ENCODE measurements at places on chromosomes 3 and 15.

- DNase-seq, result no peak
These were observed 176.5 kb upstream of the PFN2 start for GRCh38 chr3:150146991-150147761.

DNA sequence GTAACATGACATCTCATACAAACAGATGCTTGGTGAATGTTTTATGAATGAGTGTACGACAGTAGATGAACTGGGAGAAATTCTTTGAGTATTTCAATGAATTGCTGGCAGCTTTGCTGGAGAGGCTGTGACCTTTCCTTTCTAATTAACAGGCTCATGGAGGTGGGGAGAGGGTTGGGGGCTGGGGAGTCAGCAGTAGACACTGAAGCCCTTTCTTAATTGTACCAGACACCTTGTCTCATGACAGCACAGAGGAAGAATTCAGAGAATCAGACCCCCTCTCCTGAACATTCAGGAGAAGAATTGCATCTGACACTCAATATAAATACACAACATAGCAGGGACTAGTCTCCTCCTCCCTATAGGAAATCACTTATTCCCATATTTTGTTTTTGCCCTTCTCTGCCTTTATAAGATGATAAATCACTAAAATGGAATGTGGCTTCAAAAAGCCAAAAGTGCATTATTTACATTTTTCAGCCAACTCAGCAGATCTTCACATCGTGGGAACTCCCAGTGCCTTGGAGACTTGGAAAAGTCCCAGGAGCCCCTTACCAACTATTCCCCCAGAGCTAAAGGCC, 66.2 kb upstream of the TPM1 start:
- no peak for DNase-seq

DNA sequence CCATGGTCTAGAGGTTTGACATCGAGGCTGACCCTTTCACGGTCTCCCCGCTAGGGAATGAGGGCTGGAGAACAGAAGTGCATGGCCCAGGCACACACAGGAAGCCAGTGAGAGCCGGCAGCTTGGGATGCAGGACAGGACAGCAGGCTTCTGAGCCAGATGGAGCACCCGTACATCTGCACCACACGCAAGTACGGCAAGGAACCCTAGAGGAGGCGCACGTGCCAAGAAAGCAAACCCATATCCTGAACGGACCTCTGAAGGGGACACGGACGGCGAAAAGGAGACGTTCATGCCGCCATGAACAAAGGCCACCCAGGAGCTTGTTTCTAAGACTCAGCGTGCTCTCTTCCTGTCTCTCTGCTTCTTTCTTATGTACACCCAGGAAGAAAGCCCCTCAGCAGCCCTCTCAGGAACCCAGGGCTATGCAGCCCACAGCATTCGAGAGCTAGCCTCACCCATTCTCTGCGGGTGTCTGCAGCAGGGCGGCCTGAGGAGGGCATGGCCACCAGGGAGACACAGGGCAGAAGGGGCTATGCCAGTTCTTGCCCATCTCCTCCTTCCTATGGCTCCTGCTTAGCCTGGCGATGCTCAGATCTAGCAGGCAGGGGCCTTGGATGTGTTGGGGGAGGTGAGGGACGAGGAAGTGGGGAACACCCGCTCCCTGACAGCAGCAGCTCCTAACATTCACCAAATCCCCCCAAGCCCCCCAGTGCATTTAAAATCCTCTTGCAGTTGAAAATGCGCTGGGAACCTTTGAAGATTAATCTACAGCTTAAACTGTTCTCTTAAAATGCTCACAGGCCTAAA, 81.3 kb downstream of the PCSK6 start:
- DNase-seq, result no peak

- DNase-seq, result no peak
These were observed 14.9 kb downstream of the FAM162A start for GRCh38 chr3:122398920-122399319.

DNA sequence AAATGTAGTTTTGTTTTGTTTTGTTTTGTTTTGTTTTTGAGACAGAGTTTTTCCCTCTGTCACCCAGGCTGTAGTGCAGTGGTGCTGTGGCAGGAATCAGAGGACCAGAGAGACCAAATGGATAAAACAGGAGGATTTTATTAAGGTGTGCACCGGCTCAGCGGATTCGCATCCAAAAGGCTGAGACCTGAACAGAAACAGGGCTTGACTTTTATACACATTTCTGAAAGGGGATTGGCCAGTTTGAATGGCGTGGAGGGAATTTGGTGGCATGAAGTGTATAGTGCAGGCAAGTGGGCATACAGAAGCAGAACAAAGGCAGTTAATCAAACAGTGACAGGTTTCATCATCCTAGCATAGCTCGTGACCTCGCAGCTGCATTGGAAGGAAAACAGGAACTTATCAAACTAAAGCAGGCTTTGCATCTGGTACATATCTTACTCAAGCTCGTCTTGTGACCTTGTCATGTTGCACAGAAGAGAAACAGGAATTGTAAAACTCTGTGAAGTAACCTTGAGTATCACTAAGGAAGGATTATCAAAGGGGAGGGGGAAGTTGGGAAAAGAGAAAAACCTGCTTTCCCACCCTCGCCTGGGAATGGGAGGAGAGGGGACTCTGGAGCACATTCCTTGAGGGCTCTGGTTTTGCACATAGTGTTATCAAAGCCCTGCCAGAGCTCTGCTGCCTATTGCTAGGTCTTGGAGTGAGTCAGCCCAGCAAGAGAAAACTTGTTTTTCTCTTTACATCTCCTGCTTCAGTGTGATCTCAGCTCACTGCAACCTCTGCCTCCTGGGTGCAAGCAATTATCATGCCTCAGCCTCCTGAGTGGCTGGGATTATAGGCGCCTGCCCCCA, 38.5 kb downstream of the C3orf62 start:
- no peak for DNase-seq

- DNase-seq, result peak; percentile 36
These were observed 172.6 kb downstream of the P3H2 start for GRCh38 chr3:189947948-189948723.

- no peak for DNase-seq
These were observed 553.1 kb upstream of the PPP2R3A start for GRCh38 chr3:135412475-135412874.

- no peak for DNase-seq
These were observed 492.7 kb downstream of the NTRK3 start for GRCh38 chr15:87763837-87764236.

GRCh38 chr3:59425371-59425770, 375.5 kb upstream of the CFAP20DC start:
- DNase-seq, result no peak

- DNase-seq, result no peak
These were observed 83.9 kb downstream of the LEKR1 start for GRCh38 chr3:156910022-156910421.

DNA sequence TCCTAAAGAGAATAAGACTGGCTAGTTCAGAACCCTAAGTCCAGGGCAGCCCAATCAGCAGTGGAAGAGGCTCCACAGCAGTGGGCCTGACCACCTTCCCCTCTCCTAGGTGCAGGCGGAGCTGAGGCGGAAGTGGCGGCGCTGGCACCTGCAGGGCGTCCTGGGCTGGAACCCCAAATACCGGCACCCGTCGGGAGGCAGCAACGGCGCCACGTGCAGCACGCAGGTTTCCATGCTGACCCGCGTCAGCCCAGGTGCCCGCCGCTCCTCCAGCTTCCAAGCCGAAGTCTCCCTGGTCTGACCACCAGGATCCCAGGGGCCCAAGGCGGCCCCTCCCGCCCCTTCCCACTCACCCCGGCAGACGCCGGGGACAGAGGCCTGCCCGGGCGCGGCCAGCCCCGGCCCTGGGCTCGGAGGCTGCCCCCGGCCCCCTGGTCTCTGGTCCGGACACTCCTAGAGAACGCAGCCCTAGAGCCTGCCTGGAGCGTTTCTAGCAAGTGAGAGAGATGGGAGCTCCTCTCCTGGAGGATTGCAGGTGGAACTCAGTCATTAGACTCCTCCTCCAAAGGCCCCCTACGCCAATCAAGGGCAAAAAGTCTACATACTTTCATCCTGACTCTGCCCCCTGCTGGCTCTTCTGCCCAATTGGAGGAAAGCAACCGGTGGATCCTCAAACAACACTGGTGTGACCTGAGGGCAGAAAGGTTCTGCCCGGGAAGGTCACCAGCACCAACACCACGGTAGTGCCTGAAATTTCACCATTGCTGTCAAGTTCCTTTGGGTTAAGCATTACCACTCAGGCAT, 33.7 kb downstream of the VIPR1 start:
- DNase-seq, result peak; percentile 68

DNA sequence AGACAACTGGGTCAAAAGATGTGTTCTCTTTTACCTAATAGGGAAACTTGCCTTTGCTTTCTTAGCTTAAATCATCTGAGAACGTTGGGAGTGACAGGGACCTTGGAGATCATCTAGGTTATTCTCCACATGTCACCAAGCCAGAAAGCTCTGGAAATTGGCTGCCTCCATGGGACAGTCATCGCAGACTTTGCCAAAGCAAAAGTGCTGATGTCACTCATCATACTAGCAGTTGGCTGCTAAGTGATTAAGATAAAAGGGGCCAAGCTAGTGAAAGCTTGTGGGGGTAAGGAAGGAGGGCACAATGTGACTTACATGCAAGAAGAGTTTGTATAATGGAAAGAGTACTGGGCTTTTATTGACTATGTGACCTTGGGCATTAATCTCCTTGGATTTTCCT, 198.0 kb upstream of the PFN2 start:
- DNase-seq, result no peak

DNA sequence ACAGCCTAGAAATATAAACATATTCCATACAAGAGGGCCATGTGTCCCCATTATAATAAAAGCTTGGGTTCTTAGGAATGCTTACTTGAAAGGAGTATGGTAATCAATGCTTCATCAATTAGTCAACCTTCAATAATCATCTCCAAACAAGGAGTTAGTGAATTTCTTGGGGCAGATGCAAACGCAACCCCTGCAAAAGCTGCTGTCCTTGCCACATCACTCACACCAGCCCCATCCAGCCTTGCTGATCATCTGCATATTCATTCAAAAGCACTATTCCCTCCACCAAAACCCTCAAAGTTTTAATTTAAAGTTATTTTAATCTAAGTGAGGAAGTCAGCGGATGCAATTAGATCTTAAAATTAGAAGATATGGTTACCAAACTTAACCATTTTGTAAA, 54.0 kb upstream of the VGLL4 start:
- DNase-seq, result no peak

DNA sequence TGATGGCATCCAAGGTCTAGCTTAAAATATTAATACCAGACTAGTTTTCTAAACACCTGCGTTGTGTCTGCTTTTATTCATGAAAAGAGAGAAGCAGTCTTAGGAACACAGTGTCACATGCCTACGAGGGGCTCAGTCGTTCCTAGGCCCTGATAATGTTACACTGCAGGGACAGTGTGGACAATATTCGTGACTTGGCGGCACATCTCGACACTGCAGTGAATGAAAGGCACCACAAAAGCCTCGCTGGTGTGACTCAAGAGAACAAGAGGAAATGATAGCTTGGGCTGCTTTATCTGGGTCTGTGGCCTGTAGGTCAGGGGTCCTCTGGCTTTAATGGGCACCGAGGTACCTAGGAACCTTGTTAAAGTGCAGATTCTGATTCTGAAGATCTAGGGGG, 226.7 kb downstream of the PDZRN3 start:
- DNase-seq, result no peak

- no peak for DNase-seq
These were observed 16.3 kb upstream of the RAB7A start for GRCh38 chr3:128709506-128710210.

GRCh38 chr15:58518626-58519025, 86.8 kb downstream of the LIPC start:
- DNase-seq, result peak; percentile 27

GRCh38 chr3:180630371-180630770, 28.4 kb downstream of the TTC14 start:
- no peak for DNase-seq

DNA sequence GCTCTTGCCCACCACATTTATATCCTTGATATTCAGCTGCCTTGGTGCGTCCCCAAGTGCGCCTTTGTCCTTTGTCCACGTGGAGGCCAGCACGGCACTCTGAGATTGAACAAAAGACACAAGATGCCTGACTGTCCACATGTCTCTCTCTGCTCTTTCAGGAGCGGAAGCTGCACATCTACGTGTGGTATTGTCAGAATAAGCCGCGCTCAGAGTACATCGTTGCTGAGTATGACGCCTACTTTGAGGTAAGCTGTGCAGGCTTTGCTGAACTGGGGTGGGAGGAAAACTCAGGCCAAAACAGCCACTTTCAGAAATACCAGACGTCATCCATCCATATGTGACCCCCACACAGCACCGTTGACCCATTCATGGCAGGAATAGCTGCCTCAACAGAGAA, 72.0 kb upstream of the UMPS start:
- DNase-seq, result no peak

DNA sequence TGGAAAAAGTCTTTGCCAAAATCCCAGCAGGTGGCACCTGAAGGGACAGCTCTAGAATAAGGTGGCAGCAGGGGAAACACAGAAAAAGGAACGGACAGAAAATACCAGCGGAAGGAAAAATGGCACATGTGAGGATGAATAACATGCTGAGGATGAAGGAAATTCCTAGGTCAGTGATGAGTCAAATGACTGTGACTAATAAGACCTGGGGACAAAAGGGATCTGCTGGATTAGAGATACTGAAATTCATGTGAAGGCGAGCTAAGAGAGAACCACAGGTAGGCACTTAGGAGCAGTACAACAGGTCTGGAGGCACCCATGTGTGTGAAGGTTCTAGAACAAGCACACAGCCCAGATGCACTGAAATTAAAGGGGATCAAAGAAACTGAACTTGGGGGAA, 482.5 kb downstream of the FOXP1 start:
- DNase-seq, result no peak

DNA sequence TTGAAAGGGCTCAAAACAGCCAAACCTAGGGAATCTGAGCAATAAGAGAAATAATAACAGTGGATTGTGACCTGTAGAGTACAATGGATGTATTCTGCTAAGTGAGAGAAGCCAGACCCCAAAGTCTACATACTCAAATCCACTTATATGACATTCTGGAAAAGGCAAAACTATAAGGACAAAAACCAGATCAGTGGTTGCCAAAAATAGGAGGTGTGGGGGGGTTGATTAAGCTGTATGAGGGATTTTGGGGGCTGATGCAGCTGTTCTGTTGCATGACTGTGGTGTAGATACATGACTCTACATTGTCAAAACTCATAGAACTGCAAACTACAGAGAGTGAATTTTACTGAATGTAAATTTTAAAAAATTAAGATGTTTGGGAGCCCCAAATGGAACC, 20.1 kb upstream of the CGNL1 start:
- DNase-seq, result no peak

- DNase-seq, result no peak
These were observed 43.0 kb downstream of the ARRDC4 start for GRCh38 chr15:98003518-98003917.
